ENCODE measurements at places on chromosomes 7 and 10.

DNA sequence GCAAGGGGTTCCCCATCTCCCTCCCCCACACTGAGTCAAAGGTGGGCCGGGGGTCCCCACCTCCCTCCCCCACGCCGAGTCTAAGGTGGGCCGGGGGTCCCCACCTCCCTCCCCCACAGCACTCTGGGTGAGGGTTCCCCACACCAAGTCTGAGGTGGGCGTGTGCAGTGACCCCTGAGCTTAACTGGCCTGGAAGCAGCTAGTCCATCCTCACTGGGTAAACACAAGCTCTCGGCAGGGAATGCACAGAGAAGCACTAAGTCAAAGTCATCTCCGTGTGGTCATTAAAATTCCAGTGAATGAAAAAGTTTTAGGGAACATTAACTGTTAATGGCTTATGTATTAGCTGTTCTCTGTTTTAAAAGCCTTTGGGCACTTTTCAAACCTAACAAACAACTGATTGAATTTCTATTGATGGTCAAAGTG, 43.7 kb upstream of the PRKAR1B start:
- DNase-seq: no peak

GRCh38 chr7:35374858-35375257, 121.0 kb upstream of the TBX20 start:
- no peak for DNase-seq

GRCh38 chr10:130041451-130042371, 68.9 kb downstream of the C10orf143 start:
- no peak for DNase-seq

DNA sequence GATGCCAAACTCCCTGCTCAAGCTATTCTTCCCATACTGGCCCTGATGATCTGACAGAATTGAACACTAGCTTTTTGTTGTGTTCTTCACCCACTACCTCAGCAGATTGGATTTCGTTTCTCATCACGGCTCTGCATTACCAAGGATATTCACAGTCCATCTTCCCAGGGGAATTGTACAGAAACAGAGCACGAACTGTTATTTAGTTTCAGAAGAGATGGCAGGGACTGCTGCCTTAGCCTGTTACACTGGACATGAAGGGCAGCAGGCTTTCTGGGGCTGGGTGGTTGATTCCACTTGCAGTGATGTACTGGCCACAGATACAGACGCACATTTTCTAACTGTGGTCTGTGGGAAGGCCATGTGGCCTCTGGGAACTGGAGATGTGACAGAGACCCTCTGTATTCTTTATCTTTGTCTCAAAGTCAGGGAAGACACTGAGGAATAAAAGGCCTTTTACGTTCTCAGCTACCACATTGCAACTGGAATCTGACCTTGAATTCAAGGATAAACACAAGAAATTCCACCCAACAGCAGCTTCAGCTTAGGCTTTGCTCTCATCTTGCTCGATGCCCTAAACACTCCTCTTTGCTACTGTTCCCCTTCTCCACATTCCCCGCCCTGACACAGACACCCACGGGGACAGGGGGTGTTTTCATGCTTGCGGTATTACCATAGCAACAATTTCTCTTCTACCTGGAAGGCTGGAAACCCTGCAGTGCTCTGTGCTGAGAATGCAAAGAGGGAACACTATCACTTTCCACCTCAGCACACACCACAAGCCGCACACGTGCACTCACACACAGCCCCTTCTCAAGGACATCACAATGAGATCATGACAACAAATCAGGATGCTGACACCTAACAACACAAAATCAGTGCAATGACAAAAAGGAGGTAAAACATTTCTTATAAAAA, 81.7 kb downstream of the RNF216 start:
- DNase-seq: no peak

- DNase-seq: no peak
These were observed 83.9 kb downstream of the SEPTIN14 start for GRCh38 chr7:55778631-55779030.

- no peak for DNase-seq
These were observed 6.3 kb downstream of the MTPN start for GRCh38 chr7:135970682-135971365.

DNA sequence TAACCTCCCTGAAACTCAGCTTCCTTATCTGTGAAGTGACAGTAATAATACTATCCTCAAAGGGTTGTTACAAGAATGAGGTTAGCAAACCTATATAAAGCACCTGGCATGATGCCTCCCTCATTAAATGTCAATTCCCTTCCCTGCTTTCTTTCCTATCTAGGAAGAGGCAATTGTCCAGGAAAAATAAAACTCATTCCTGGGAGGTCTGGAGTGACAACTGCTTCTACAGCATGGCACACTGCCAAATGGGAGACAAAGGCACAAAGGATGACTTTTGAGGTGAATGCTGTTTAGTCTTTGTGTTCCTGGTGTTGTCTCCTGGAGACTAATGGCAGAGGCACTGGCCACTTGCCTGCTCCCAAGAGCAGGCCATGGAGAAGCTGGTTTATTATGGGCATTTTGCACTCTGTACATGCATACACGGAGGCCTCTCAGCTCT, 32.2 kb upstream of the PDE1C start:
- no peak for DNase-seq

DNA sequence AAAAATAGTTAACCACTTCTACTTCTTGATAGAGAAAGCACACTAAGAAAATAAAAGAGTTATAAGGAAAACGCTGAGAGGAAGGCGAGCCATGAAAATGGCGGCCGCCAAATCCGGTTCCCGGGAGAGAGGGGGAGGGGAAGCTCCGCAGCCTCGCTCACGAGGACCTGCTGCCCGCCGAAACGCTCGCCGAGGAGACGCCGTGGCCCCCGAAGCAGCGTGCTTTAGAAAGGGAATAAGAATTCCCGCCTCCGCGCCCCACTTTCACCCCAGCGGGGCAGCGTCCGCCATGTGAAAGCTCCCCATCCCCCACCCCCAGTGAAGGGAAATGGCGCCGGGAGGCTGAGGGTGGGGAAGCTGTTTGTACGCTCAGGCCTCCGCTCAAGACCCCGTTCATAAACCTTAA, 505 bp downstream of the HNRNPA2B1 start:
- no peak for DNase-seq

DNA sequence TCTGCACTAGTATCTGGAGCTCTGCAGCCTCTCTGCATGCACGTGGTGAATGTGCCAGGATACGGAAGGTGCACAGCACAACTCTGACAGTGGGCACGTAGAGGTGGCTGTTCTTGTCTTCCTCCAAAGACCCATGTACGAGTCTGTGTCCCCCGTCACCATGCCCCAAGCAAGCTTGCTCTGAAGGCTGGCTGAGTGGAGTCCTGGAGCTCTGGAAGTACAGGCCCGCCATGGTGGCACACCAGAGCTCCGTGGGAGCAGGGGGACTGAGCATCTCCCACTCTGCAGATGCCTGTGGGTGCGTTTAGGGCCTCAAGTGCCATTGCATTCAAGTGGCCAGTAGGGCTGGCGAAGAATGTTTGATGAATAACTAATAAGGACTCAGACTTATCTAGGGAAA, 17.1 kb downstream of the BCCIP start:
- no peak for DNase-seq

DNA sequence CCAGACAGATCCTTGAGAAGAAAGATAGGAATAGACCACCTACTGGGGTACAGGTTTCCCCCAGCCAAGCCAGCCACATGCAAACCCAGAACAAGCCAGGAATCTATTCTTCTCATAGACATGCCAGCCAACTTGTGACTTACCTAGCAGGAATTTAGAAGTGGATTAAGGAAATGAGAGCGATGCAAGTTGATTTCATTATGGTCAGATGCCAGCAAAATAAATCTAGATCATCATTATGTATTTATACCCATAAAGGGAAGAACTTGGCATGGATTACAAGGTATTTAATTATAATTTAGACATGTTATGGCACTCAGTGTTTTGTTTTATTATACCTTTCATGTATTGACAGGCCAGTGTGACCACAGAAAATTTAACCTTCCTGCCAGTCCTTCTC, 32.8 kb downstream of the SLC35G1 start:
- DNase-seq: no peak

DNA sequence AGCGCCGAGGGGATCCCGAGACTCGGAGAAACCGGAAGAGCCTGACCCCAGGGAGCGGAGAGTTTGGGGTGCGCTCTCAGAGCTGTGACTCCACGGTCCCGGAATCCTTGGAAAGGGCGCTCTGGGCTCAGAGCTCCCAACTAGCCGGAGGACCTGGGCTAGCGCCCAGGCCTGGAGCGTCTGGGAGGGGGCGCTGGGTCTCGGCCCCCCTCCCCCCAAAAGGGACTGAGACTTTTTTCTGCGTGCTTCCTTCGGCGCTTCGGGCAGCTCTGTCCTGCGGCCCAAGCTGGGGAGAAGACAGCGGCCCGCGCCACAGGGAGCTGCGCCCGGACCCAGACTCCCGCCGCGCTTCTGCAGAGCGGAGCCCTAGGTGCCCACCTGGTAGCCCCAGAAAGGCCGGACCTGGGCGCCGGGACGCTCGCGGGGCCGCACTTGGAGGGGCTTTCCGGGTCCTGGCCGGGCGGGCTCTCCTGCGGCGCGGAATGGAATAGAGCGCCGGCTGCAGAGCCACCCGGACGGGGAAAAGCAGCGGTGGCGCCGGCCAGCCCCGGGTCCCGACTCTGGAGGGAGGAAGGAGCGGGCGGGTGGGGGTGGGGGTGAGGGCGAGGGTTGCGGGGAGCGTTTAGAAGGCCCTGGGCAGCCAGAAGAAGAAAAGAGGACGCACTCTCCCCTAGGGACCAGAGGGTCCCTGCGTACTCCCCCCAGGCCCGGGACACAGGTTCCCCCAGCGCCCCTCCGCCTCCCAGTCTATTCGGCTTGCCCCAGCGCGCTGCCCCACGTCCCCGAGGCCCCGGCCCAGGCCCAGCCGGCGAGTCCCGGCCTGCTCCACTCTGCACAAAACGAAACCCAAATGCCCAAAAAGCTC, 4.7 kb downstream of the ZNF503 start:
- no peak for DNase-seq

DNA sequence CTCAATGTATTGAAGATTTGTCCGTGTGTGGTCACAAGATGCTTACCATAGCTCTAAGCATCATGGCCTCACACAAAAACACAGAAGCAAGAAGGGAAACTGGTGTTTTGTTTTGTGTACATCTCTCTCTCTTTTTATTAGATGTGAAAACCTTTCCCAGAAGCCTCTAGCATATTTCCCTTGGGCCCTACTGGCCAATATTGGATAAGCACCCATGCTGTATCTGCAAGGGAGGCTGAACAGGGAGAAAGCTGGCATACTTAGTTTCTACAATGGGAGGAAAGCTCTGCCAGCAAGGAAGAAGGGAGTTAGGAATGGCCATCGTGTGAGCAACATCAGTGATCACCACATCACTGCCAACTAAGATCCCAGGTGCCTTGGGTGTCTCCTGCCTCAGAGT, 9.6 kb upstream of the NAMPT start:
- no peak for DNase-seq

DNA sequence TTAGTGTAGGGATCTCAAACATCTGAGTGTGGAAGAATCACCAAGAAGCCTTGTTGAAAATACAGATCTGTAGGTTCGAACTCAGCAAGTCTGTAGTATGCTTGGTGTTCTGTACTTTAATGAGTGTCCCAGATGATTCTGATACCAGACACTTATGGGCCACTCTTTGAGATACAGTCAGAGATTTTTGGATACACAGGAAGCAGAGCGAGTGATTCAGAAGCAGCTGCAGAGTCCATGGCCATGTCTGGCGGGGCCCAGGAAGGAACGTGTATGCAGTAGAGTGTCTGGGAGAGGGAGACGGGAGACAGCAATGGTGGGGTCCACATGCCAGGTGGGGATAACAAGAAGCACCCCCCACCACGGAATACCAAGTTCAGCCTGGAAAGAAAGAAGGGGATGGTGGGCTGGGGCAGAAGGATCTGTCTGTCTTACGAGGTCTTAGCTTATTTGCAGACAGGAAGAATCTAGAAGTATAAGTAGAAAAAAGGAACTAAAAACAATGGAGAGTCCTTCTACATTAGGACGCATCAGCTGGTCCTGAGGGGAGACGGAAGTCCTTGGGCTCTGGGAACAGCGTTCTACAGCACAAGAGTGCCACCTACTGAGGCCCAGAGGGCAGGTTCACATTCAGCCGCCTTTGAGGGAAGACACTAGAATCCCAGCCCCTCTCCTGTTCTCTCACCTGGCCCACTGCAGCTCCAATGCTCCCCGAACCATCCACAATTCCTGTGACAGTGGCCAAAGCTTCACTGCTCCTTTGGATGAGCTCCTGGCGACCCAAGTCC, 55.4 kb downstream of the SLC37A3 start:
- DNase-seq: no peak

- no peak for DNase-seq
These were observed 127.2 kb downstream of the WDFY4 start for GRCh38 chr10:48811917-48812316.

DNA sequence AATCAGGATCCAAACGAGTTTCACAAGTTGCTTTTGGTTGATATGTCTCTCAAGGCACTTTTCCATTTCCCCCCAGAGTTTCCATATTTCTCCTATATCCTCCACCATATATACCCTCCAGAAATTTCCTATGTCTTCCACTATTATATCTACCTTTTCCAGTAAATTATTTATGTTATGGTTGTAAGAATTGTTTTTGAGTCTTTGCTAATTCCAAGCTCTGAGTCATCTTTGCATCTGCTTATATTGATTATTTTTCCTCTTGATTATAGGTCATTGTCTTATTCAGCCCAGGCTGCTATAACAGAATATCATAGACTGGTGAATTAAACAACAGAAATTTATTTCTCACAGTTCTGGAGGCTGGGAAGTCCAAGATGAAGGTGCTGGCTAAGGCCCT, 12.7 kb downstream of the TACC2 start:
- DNase-seq: no peak

- DNase-seq: no peak
These were observed 31.5 kb downstream of the CDNF start for GRCh38 chr10:14806318-14806717.

DNA sequence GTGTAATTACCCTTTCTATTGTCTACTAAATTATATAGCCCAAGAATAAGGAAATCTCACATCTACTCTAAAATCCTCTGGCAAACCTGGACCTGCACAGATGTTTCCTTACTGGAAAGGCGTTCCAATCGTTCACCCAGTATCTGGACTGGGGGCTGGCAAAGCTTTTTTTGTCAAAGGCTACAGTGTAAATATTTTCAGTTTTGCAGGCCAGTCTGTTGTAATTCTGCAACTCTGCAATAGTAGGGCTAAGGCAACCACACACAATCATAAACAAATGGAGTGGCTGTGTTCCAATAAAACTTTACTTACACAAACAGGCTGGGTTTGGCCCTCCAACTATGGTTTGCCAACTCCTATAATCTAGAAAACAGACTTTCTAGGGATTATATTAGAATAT, 56.2 kb downstream of the GLI3 start:
- DNase-seq: no peak

DNA sequence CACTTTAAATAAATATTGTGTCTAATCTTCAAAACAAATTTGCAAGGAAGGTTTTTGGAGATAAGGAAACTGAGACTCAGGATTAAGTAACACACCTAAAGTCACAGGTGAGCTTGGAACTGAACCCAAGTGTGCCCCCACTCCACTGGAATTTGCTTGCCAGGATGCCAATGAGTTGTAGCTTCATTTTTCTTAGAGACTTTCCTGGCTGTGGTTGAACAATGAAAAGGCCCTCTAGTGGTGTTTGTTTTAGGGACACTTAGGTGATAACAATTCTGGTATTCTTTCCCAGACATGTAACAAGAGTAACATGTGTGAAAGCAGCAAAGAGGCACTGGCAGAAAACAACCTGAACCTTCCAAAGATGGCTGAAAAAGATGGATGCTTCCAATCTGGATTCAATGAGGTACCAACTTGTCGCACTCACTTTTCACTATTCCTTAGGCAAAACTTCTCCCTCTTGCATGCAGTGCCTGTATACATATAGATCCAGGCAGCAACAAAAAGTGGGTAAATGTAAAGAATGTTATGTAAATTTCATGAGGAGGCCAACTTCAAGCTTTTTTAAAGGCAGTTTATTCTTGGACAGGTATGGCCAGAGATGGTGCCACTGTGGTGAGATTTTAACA, 1.5 kb downstream of the IL6 start:
- DNase-seq: no peak

- DNase-seq: no peak
These were observed 189.8 kb upstream of the PRKCQ start for GRCh38 chr10:6769704-6770417.

All from AG09309 (cell line).